ENCODE measurements at places on chromosomes 1 and 21. TPM values are rescaled to one million over a fixed set of nuclear protein-coding genes. Genes with fewer than 3 reads are reported as not detected.
A peak's percentile ranks its signal among the peaks of the same experiment; 100 is the strongest.

DNA sequence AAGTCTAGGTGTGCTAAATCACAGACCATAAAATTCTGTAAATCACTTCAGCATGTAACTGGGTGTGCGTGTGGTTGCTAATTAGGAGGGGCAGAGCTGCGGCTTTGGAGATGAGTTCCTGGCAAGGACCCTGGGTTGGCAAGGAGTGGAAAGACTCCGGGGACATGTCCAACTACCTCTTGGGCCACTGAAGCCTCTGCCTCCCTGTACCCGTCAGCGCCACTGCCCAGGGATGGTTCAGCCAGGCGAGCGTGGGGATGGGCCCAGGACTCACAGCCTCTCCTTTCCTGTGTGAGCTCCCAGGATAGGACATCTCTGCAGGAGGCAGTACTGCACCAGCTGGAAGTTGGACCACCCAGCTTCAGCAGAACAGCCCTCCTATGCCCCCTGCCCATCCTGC is 386.4 kb upstream of the VAMP3 start:
- DNase-seq, result no peak

DNA sequence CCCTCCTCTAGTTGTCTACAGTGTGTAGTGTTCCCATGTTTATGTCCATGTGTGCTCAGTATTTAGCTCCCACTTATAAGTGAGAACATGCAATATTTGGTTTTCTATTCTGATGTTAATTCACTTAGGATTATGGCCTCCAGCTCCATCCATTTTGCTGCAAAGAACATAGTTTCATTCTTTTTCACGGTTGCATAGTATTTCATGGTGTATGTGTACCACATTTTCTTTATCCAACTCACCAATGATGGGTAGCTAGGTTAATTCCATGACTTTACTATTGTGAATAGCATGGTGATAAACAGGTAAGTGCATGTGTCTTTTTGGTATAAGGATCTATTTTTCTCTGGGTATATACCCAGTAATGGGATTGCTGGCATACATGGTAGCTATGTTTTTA is 67.0 kb downstream of the TBX19 start:
- no peak for DNase-seq

- DNase-seq, result no peak
Measured at GRCh38 chr1:31976401-31976800, 37.3 kb upstream of the KHDRBS1 start.

GRCh38 chr1:154768456-154769125 is 101.5 kb downstream of the KCNN3 start:
- no peak for DNase-seq

The IER5 gene
- 2.5 TPM for polyA plus RNA-seq

The LCE2A gene
- polyA plus RNA-seq, result not detected

DNA sequence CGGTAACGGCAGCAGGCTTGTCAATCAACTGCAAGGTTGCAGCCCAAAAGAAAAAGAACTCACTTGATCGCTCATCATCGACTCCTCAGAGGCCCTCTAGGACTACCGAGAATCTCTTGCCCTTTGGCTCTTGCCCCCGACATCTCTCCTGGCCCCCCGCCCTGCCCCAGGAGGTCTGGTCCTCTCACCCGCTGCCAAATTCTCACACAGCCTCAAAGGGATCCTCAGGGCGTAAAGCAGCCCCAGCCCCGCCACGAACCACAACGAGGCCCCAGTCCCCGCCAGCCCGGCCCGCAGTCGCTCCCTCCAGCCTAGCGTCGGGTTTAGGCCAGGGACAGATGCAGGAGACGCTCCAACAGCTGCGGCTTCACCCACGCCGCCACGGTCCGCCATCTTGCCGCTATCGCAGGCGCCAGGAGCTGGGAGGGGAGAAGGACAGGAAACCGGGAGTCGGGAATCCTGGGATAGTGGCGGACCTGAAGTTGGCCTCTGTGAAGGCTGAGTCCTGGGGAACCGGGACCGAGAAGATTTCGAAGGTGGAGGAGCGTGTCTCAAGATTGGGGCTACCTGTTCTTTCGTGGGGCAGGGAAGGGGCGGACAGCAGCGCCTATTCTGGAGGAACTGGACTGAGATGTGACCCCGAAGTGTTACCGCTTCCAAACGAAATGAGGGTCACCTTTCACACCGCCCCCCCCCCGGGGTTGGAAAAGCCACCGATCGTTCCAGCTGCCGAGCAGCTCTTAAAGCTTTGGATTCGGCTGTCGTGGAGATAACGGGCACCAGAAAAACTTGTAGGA is at the start of gene ST7L:
Gene ST7L, minus strand, starts transcription at position 421 of the 797 bp plus-strand sequence. Its CDS starts 28 bp downstream, at position 393.
- DNase-seq, result peak; percentile 73

DNA sequence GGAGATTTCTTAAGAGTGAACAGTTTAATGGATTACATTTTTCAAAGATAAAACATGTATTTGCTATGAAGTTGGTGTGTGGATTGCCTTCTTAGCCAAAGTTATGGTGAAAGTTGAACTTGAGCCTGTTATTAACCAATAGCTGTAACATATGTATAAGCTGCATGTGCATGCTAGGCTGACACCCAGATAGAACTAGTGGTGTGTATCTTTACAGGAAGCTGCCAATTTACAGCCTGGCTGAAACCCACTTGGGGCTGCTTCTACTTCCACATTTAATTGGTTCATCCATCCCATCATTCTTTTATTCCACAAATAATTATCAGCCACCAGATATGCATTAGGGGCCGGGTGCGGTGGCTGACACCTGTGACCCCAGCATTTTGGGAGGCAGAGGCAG is 3.3 kb downstream of the PLA2G5 start:
- DNase-seq, result no peak

GRCh38 chr1:163897412-163898155 is 575.8 kb downstream of the NUF2 start:
- DNase-seq, result no peak

The RNU1-1 gene
- polyA plus RNA-seq, result not detected

DNA sequence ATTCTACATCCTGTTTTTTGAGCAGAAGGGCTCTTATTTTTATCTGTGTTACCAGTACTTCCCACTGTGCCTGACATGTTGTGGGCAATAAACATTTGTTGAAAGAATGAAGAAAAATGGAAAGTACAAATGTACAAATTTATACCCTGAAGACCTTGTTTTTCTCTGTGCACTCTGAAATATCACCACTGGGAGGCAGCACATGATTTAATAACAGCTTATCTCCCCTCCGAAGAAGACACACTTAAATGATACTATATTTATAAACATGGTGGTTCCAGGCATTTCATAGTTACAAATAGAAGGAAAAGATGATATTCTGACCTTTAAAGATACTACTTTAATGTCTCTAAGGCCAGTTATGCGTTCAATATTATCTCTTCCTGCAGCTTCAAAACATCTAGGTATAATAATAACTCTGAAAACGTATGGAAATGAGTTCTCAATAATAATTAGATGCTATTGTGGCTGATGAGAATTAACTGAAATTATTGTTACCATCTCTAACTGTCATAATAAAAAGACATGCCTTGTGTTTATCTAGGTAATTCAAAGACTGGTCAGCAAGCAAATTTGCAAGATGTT is 12.8 kb downstream of the DYNLT5 start:
- DNase-seq, result peak; percentile 51

The PRKAA2 gene
- not detected for polyA plus RNA-seq

DNA sequence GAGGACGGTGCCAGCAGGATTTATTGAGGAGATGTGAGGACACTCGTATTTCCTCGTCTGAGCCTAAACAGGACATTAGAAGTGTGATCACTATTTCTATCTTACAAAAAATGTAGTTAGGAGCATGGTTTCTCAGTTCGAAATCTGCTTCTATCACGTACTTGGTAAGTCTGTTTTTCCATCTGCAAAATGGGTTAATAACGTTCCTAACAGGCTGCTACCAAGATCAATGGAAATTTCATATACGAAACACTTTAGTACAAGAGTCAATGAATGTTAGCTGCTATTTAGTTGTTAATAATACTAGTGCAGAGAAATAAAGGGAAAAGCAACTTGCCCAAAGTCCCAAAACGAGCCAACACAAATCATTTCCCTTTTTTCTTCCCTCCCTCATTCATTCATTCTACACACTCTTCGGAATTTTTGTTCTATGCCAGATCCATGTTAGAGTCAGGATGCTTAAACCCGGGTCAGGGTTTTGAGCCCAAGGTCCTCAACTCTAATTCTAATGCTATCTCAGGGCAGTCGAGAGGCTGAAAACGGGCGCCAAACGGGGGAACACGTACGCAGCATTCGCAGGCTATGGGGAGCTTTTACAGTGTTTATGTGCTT is 608 bp downstream of the SNRNP40 start:
- DNase-seq, result no peak

DNA sequence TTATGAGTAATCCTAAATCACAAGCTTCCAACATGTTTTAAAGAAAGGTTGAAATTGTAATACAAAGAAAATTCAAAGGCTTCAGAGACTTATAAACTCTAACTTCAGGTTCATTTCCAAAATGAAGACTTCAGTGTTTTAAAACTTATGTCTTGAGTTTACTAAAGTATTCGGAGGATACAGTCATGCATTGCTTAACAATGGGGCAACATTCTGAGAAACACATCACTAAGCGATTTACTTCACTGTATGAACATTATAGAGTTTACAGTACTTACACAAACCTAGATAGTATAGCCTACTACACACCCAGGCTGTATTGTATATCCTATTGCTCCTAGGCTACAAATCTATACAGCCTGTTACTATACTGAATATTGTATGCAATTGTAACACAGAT is 38.3 kb downstream of the CEP170 start:
- no peak for DNase-seq

The CCDC27 gene
- polyA plus RNA-seq, result not detected

DNA sequence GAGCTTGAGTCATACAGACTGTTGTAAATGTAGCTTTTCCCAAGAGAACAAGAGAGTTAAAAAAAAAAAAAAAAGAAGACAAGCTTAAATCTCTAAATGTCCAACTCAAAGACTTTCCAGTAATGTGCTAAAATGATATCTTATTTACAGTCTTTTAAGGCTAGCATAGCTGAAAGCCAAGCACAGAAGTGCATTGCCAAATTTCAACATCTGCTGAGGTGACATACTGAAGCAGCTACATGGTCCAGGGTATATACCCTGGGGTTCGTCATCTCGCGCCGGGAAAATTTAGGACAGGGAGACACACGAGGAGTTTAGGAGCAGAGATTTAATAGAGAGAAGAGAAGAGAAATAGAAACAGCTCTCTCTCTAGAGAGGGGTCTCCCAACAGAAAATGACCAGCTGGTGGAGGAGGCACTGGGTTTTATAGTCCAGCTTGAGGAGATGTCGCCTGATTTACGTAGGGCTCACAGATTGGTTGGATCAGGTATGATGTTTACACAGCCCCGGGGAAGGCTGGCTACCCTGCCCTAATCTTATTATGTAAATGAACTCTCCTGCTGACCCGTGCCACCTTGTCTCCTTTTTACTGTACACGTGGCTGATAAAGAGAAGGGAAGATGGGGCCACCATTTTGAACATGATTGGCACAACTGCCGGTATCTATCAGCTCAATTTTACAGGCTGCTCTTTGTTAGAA is 172.7 kb downstream of the TRIM33 start:
- DNase-seq, result no peak

DNA sequence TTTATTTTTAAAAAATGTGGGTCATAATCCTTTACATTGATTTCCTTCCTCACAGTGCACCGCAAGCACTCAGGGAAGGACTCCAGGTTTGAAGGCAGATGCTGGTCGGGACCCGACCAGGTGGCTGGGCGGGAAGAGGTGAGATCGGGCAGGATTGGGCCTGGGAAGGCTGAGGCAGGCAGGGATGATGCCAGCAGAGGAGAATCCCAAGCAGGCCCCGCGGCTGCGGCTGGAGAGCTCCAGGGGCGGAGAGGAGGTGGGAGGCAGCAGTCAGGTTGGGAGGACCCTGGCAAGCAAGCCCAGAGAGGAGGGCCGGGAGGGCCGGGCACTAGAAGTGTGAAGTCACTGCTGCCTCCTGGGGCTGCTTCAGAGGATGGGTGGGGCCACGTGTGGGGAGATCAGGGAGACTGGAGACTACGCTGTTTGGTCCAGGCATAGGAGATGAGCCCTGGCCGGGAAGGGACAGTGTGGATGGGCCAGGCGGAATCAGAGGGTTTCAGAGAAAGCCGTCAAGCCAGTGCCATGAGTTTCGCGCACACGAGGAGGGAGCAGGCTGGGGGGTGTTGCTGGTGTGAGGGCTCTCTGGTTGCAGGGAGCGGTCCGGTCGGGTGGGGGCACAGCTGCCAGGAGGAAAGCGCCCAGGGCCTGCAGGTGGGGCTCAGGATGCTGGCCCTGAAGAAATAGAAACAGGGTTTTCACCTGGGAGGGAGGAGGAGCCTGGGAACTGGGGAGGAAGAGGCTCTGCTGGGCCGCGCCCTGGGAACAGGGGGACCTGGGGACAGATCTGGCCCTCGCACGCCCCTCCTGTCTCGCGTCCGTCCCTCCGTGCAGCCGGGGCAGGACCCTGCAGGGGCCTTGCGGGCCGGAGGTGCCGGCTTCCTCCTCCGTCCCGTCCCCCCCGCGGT is 888 bp upstream of the COL18A1 start:
- no peak for DNase-seq

GRCh38 chr1:230327892-230328284 is 98.2 kb downstream of the PGBD5 start:
- no peak for DNase-seq

GRCh38 chr1:228148935-228149405 is 760 bp upstream of the GJC2 start:
- no peak for DNase-seq

The OR2AK2 gene
- polyA plus RNA-seq, result not detected

DNA sequence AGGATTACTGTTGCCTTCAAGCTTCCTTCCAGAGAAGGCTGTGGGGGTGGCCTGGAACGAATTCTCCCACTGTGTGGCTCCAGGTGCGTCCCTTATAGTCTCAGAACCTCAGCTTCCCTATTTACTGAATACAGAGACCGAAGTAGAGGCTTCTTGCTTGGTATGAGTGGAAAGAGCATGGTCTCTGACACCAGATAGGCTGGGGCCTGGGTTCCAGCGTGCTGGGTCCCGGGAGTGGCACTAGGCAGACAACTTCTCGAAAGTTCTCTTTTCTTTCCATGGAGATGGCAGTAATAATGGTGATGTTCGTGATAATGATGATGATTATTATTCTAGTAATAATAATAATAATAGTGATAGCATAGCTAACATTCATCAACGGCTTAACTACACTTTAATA is 161.7 kb downstream of the PTPRU start:
- DNase-seq, result no peak

The KCNA2 gene
- not detected for polyA plus RNA-seq

The COPA gene
- 120 TPM for polyA plus RNA-seq

The LCE3D gene
- not detected for polyA plus RNA-seq

DNA sequence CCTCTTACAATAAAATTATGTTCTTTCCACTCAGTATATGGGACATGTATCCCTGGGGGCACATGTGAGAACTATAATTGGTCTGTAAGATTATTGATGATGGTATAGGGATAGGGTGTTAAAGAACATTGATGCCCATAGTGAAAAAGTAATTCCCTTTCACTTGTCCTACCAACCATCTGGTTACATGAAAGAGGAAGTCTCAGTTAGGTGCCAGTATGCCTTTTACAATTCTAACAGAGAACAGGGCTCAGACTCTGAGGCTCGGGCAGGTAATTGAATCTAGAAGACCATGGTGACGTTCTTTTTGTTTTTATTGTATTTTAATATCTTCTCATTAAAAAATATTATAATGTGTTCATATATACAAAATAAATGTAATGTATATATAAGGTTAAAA is 113.6 kb downstream of the FGGY start:
- DNase-seq, result no peak

GRCh38 chr1:59350521-59350920 is 53.6 kb downstream of the FGGY start:
- no peak for DNase-seq

- no peak for DNase-seq
Measured at GRCh38 chr1:71745326-71745725, 537.0 kb downstream of the NEGR1 start.

Data from naive thymus-derived CD8-positive, alpha-beta T cell (primary cell).